T-helper 1 cell (primary cell): ENCODE measurements at places on chromosomes 11 and 22.
A peak's percentile ranks its signal among the peaks of the same experiment; 100 is the strongest.

DNA sequence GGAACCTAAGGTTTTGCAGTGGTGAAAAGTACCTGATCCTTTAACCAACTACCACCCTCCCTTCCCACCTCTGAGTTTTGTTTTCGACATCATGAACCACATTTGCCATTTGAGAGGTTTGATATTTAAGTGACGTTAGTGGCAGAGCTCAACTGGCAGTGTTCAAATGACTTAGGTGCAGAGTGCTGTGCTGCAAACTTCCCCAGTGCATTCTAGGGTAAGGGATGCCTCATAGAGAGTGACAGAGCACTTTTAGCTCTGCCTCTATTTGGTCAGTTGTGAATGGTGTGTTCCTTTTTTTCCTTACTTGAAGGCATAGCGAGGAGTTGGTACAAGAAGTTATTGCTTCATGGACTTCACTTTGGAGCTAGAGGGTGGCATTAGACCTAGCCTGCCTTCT lies 9.4 kb downstream of the BMAL1 start:
- DNase-seq = no peak

DNA sequence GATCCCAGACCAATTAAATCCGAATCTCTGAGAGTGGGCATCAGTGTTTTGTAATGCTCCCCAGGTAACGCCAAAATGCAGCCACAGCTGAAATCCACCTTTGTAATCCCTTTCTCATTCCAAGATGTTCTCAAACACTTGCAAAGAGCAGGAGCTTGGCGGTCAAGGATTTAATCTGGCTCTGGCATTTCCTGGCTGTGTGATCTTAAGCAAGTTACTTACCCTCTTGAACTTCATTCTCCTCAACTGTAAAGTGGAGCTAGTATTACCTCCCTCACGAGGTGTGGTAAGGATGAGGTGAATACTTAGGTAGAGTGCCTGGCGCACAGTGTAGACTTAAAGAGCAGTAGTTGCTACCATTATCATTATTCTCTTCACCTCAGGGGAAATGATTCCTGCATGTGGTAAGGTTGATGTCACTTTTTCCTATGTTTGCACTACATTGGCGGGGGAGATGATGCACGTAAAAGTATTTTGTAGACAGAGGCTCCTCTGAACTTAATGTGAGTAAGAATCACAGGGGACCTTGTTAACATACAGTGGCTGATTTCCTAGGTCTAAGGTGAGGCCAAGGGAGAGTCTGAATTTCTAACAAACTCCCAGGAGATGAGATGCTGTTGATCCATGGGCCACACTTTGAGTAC lies 210.4 kb upstream of the PITPNB start:
- no peak for DNase-seq

- DNase-seq = peak; percentile 52
Observed at GRCh38 chr11:66568124-66568916, at the start of gene CTSF. TSS of gene CTSF (minus strand) at chr11:66568606. CDS start at chr11:66568486, 120 bp downstream.

DNA sequence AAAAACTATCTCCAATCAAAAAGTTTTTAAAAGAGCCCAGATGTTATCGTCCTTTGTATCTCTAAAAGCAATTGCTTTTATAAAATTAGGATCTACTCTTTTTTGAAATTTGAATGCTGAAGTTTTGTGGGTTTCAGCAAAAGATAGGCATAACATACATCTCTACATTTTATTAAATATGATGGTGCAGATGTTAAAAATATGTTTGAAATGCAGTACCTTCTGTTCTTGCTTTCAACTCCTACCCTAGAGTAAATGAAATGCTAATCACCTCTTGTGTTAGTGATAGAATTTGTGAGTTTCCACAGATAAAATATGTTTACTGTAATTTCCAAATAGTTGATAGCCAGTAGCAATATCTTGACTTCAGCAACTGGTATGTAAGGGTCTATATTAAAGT lies 95.7 kb upstream of the VPREB1 start:
- DNase-seq = no peak

GRCh38 chr11:127493330-127494022 lies 492.9 kb upstream of the KIRREL3 start:
- no peak for DNase-seq

GRCh38 chr11:528815-529727 lies 6.3 kb downstream of the HRAS start:
- DNase-seq = no peak

DNA sequence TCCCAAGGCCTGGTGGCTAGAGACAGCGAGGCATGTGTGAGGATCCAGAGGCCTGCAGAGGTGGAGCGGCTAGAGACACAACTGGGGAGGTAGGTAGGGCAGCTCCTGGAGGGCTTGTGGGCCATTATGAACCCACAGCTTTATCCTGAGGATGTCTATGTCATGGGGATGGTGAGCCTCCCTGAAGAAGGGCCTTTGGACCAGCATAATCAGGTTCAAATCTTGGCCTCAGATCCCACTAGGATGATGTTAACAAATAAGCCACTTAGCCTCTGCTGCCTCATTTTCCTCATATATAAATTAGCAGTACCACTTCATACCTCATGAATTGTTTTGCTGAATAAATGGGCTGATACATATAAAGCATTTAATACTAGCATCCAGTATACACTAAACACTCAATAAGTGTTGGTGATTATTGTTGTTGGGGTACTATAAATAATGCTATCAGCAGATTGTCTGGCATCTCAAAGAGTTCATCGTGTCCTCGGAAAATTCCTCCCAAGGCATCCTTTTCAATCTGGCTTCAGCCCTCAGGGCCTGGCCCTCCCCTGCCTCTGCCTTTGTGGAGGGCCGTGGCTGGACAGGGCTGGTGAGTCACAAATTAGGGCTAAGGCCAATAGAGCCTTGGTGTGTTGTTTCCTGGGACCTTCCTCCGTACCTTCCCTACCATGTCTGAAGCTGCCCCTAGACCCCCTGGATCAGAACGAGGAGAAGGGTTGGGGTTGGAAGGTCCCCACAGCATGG lies 30.9 kb upstream of the LRRC32 start:
- no peak for DNase-seq

- DNase-seq = no peak
Observed at GRCh38 chr11:836700-837099, 3.9 kb downstream of the CD151 start.
